ENCODE measurements at places on chromosomes 3 and 15. TPM values are rescaled to one million over a fixed set of nuclear protein-coding genes. Genes with fewer than 3 reads are reported as not detected.
A peak's percentile ranks its signal among the peaks of the same experiment; 100 is the strongest.

- DNase-seq = no peak
Observed at GRCh38 chr3:103950676-103951075, 1416.0 kb upstream of the ALCAM start.

DNA sequence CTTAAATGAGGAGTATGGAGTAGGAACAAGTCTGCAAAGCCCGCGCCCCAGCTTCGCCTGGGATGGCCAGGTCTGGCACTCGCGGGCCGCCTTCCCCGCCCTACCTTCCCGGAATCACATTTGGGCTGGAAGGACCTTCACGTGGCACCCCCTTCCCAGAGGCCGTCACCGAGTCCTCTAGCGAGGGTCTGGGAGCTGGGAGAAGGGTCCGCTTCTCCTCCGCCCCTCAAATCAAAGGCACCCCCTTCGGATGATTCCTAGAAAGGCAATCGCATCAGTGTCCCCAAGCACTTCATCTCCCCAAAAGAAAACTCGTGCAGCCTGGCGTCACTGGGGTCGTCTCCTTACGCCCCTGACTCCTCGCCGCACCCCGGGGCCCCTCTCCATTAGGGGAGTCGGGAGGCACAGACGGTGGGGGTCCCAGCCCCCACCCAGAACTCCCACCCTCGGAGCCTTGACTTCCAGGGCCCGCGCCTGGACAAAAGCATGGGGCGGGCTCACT lies 380 bp downstream of the MYLK start:
- peak; percentile 26 for DNase-seq

- DNase-seq = no peak
Observed at GRCh38 chr3:97821287-97821773, 481 bp upstream of the CRYBG3 start.

- no peak for DNase-seq
Observed at GRCh38 chr3:119643528-119643927, 16.9 kb downstream of the POPDC2 start.

DNA sequence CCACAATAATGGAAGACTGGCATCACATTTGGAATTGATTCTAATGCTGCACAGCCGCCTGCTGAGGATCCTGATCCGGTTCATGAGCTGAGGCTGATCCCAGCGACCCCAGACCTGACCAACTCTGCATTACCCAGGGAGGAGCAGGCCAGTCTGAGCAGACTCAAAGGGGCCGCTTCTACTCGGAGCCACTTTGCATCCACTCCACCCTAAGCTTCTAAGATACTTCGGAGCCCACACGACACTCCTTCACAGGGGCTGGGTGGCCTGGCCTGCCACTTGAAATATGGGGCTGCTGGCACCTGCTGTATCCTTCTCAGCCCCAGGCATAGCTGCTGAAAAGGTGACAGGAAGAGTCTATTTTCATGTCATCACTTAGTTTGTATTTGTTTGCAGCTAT lies 33.2 kb upstream of the NSMCE3 start:
- no peak for DNase-seq

DNA sequence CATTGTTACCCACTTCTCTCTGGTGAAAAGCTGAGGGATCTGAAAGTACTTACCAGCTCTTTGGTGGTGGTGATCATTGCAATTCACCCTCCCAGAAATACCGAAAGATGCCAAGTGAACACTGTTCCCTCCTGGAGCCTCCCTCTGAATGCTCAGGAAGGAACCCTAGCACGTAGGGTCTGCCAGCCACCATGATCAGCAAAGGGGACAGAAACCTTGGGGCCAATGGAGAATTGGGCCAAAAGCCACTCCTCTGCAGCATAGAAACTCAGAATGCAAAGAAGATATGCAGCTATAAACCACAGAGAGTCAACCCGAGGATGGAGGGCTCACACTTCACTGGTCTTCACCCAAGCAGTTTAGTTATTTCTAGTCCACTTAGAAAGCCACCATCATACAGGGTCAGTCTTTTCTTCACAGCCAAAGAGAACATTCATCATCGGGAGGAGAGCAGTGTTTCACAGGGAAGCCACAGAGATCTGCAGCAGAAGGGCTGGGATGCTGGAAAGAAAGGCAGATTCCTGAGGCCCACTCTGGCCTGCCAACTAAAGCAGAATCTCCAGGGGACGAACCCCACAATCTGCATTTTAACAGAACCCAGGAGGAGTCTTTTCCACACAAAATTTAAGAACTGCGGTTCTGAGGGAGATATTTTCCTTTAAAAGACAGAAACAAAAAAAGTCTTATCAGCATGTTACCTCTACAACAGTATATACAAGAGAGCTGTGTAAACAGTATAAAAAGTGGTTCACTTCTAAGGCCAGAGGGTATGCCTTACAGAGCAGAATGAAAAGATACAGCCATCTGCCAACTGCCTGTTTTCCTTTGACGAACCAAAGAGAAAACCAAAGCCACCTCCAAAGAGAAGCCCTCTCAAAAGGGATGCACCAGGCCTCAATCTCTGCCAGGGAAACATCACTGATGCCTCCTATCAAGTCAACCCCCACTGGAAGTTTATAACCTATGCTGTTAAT lies 11.3 kb downstream of the TBC1D2B start:
- DNase-seq = no peak

The ACTR8 gene
- polyA plus RNA-seq = 51.6 TPM

The PLA2G4E gene
- polyA plus RNA-seq = not detected

The GOLGA8H gene
- polyA plus RNA-seq = 2.4 TPM

The CLDN18 gene
- 2.7 TPM for polyA plus RNA-seq
